ENCODE measurements at places on chromosomes 3 and 15. TPM values are rescaled to one million over a fixed set of nuclear protein-coding genes. Genes with fewer than 3 reads are reported as not detected.

DNA sequence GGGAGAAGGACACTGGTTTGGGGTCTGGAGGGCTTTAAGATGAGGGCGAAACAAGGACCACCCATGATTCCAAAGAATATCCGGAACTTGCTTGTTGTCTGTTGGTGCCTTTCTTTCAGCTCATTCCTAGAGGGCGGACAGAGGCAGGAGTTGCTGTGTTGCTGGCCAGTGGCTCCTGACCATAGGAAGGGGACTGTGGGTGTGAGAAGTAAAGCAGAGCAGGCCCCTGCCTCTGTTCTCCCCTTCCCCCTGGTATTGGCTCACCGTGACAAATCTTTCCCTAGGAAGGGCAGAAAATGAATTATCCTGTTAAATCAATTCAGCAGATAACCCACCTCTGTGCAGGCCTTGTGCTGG, 89.1 kb downstream of the LIPC start:
- DNase-seq, result no peak

DNA sequence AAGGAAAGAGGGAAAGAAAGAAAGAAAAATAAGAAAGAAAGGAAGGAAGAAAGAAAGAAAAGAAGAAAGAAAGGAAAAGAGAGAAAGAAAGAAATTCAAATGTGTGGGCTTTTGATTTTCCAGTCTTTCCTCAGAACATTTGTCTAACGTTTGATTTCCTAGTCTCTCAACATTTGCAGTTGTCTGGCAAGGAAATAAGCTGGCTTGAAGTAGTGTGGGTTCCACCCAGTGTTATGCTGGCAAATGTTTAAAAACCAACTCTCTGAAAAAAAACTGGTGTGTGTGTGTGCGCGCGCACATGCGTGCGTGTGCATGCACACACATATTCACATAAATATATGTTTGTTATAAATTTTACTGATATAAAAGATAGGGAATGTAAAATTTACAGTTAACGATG, 54.6 kb upstream of the C3orf49 start:
- no peak for DNase-seq

- DNase-seq, result no peak
Observed at GRCh38 chr15:61141497-61142125, 87.5 kb downstream of the RORA start.

- DNase-seq, result no peak
Observed at GRCh38 chr3:40827942-40828688, 303.4 kb downstream of the ZNF621 start.

GRCh38 chr15:57444877-57445513, 68.7 kb downstream of the CGNL1 start:
- peak; percentile 55 for DNase-seq

DNA sequence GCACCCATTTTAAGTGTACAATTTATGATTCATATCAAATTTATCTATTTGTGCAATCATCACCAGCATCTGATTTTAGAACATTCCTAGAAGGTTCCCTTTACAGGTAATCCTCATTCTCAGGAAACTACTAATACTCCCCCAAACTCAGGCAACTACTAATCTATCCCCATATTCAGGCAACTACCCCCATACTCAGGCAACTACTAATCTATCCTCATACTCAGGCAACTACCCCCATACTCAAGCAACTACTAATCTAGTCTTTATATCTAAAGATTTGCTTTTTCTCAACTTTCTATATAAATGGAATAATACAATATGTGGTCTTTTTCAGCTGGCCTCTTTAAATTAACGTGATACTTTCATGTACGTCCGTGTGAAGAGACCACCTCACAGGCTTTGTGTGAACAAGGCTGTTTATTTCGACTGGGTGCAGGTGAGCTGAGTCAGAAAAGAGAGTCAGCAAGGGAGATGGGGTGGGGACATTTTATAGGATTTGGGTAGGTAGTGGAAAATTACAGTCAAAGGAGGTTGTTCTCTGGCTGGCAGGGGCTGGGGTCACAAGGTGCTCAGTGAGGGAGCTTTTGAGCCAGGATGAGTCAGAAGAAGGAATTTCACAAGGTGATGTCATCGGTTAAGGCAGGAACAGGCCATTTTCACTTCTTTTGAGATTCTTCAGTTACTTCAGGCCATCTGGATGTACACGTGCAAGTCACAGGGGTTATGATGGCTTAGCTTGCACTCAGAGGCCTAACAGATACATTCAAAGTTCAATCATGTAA, 1444.5 kb upstream of the CADM2 start:
- peak; percentile 84 for DNase-seq

Gene PLS1
- total RNA-seq, result 6.6 TPM

Gene DNASE1L3
- total RNA-seq, result not detected

DNA sequence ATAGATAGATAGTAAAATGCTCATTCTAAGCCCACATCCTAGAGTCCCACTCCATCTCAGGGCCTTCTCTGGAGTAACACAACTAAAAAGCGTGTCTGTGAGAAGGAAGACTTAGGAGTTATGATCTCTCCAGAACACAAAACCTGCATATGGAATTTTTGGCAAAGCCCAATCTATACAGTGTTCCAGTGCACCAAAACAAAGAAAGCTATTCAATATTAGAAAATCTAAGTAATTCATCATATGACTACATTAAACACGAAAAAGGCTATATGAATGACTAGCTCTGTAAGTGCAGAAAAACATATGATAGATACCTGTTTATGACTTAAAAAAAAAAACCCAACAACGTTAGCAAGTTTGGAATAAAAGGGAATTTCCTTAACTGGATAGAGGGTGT, 27.7 kb downstream of the MTMR10 start:
- no peak for DNase-seq

Gene OIP5
- total RNA-seq, result 38.0 TPM

- no peak for DNase-seq
Observed at GRCh38 chr15:52439470-52439869, 89.2 kb downstream of the MYO5A start.

DNA sequence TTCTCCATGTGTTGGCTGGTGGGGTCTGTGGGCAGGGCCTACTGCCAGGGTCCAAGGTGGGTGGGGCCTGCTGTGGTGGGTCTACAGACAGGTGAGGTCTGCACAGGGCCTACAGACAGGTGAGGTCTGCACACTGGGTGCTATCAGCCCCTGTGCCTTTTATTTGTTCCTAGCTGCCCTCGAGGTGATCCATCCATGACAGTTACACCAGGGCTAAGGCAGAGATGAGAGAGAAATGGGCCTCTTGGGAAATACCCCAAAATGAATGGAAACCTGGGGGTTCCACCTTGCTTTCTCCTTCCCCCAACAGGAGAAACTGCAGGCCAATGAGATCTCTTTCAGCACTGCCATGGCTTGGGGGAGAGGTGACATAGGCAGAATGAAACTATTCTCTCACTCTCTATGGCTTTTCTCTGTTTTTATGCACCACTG, 36.4 kb downstream of the CFAP100 start:
- DNase-seq, result no peak

Gene SLC6A1
- not detected for total RNA-seq

Gene EOMES
- 0.09 TPM for total RNA-seq

DNA sequence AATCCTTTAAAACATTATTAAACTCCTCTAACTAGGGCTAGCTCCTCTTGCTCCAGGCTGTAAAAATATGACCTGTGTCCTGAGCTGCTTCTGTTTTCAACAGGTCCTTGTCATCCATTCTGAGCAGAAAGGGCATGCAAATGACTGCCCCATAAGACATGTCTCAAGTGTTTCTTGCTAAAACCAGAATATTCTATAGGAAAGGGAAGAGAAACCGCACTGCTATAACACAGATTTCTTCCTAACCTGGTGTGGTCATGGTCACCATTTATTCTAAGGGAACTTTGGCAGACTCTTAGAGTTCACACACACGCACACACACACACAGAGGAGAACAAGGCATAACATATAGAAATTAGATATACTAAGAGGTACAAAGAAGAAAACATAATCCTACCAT, 34.2 kb upstream of the B3GNT5 start:
- no peak for DNase-seq

- DNase-seq, result no peak
Observed at GRCh38 chr3:177883957-177884356, 652.3 kb upstream of the KCNMB2 start.

DNA sequence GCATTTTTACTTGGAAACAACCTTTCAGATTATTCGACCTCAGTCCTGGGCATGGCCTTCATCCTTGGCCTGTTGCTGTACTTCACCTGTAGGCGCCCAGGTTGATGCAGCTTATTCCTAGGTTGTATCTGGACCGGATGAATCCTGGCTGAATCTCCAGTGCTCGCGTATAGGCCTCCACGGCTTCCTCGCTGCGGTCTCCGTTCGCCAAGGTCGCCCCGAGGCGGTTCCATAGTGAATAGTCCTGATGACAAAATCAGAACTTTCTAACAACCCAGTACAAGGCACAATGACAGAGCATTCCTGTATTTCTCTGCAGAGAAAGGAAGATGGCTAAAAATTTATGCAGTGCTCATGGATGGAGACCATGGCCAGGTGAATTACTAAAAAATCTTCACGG, 154.7 kb downstream of the USP13 start:
- no peak for DNase-seq

DNA sequence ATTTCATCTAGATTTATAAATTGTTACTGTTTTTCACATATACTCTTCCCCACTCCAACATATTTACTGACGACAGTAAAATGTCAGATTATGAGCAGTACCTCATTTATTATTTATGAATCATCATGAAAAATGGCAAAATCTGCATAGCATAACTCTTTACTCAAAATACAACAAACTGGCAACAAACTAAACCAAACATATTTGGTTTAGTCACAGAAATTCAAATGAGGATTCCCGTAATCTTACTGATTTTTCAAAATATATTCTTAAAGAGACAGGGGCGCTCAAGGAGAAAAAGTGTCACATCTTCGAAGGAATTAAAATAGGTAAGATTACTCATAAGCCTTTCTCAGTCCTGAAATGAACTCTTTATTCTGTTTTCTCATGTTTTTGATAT, 3.0 kb upstream of the GPR87 start:
- DNase-seq, result no peak

DNA sequence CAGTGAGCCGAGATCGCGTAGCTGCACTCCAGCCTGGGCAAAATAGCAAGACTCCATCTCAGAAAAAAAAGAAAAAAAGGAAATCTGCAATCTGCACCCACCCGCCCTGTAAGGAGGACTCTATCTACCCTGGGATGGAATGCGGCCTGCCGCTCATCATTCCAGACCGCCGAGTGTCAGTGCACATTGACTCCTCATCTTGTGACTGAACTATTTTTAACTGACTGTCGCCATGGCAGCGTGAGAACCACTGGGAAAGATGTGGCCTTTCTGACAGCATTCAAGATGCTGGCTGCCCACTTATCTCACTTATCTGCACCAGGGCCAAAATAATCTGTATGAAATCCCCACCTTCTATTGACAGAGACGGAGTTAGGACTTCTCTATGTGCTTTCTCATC, 38.8 kb upstream of the ANKRD34C start:
- peak; percentile 64 for DNase-seq

GRCh38 chr3:56819016-56819809, 17.5 kb upstream of the ARHGEF3 start:
- DNase-seq, result no peak

- DNase-seq, result peak; percentile 88
Observed at GRCh38 chr3:98680723-98681122, 82.4 kb upstream of the ST3GAL6 start.
